Activated CD4-positive, alpha-beta T cell treated with anti-CD3 and anti-CD28 coated beads, Interleukin-2, amount 50 U/mL, for 16 hours (primary cell): ENCODE measurements at places on chromosomes 6 and 20.

- DNase-seq: peak; percentile 64
Measured at GRCh38 chr20:48478370-48478769, 349.4 kb downstream of the PREX1 start.

- DNase-seq: peak; percentile 30
Measured at GRCh38 chr6:6583836-6584235, 4.7 kb upstream of the LY86 start.

DNA sequence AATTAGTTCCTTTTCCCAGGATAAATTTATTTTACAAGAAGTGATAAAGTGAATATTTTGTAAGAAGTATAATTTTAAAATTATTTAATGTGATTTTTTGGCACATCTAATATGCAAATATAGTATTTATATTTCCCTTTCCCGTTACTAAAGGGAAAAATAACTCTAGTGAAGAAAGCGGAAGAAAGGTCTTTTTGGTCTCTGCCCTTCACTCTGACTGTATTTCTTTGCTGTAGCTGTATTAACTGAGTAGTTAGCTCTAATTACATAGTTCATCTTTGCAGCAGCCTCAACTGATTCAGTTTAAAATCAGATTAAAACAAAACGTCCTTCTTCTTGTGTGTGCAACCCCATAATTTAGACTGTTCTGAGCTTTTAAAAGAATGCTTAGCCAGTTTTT lies 57.4 kb upstream of the RNF144B start:
- DNase-seq: no peak

- no peak for DNase-seq
Measured at GRCh38 chr6:16540804-16541752, 220.2 kb downstream of the ATXN1 start.

GRCh38 chr6:115896538-115897129 lies 164.1 kb downstream of the FRK start:
- peak; percentile 33 for DNase-seq

- DNase-seq: no peak
Measured at GRCh38 chr20:9228774-9229450, 160.0 kb downstream of the PLCB4 start.

DNA sequence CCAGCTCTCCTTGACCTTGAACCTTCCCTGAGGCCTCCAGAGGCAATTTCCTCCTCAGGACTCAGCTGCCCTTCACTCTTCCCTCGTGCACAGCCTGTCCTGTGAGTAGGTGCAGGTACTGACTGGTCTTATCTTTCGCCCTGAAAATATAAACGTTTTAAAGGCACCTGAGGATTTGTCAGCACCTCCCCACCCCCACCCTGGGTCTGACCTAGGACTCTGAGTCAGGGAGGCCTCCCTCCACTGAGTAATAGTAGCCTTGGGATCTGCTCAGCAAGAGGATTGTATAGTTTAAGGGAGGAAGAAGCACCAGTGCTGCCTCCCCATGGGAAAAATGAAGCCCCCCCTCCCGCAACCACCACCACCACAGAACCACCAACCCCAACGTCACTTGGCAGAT lies 54.6 kb downstream of the PPARD start:
- DNase-seq: no peak

DNA sequence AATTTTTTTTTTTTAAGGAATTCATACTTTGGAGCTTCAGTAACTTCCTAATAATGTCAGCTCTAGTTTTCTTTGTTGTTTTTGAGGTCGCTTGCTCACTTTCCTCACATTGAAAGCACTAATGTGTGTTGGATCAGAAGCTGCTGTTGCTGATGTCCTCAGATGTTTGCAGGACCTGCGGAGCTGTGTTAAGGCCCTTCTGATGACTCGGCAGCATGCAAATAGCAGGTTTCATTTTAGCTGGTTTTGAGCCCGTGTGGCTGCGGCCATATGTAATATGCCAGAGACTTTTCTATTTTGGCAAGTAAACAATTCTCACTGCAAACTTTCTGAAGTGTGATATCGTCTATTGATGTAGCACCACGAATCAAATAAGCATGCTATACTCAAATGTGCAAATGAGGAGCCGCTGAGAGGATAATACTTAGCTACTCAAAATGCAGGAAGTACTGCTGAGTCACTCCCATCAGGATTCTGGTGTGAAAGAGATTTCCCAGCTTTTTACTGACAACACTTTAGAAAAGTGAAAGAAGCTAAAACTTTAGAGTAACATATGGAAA lies 187.8 kb downstream of the SASH1 start:
- peak; percentile 24 for DNase-seq

GRCh38 chr6:127818149-127818548 lies 82.7 kb downstream of the THEMIS start:
- DNase-seq: no peak

- no peak for DNase-seq
Measured at GRCh38 chr6:139940741-139941729, 566.6 kb upstream of the CITED2 start.

- DNase-seq: no peak
Measured at GRCh38 chr6:121691126-121691551, 255.7 kb downstream of the GJA1 start.

DNA sequence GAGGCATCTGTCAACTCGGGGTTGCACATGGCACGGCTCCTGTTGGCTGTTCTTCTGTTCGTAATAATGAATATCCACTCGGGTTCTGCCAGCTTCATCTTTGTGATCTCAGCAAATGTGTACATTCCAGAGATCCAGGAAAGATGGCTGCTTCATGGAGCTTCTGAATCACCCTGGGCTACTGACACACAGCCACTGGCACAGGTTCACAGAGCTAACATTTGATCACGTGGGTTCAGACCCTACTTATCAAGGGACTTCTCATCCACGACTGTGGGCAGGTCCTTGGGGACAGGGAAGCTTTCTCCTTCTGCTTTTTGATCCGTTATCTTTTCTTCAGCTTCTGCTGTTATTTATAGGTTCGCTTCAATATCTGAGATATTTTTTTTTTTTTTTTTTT lies 18.1 kb downstream of the PPP1R3G start:
- no peak for DNase-seq

DNA sequence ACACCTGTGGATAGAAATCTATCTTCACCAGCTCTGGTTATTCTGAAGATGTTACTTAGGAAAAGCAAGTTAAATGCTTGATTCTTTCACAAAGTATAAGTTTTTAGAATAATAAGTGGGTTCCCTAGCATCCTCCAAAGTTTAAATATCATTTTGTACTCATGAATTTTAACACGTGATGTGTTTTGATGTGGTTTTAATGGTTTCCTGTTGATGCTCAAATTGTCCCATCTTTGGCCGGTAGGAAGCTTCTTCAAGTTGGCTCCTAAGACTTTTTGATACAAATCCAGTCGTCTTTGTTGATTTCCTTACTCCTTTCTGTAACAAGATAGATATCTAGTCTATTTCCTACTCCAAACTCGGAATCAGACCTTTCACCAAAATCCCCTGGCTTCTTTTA lies 94.5 kb upstream of the STXBP5 start:
- no peak for DNase-seq

DNA sequence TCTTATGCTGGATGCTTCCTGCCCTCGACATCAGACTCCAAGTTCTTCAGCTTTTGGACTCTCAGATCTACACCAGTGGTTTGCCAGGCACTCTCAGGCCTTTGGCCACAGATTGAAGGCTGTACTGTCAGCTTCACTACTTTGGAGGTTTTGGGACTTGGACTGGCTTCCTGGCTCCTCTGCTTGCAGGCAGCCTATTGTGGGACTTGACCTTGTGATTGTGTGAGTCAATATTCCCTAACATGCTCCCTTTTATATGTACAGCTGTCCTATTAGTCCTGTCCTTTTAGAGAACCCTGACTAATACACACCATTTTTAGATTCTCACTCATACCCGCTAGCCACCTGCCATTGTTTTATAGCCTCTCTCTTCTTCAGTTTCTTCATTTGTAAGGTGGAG lies 382.1 kb upstream of the TSHZ2 start:
- no peak for DNase-seq

GRCh38 chr6:21873562-21873961 lies 280.0 kb downstream of the SOX4 start:
- no peak for DNase-seq

DNA sequence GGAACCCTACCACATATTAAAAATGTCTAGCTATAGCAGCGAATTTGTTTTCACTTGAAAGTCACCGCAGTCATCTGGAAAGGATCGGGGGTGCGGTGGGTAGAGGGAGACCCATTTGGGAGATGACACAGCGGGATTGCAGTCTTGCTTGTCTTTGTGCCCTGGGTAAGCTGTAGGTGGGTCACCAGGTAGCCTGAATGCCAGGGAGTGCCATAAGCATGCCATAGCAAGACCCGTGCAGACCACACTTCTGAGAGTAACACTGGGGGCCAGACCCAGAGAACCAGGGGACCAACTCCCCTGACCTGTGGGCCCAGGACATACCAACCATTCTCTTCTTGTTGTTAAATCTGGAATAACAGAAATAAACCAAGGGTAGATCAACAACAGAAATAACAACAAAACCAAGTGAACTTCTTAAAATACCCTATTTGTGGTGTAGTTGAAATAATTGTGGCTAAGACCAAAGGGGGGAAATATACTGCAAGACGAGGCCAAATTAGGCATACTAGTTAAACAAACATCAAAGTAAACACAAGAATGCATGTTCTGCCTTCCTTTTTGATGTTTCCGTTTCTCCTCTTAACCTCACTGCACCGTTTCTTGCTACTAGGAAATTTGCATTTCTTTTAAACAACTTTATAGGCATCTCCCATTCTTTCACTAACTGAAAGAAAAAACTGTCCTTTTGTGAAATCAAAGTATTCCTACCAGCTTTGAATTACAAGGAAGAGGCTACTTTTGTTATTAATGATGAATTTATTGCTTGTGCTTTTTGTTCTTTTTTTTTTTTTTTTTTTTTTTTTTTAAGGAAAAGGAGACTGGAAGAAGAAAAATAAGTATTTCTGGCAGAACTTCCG lies 128.2 kb downstream of the SASH1 start:
- no peak for DNase-seq

DNA sequence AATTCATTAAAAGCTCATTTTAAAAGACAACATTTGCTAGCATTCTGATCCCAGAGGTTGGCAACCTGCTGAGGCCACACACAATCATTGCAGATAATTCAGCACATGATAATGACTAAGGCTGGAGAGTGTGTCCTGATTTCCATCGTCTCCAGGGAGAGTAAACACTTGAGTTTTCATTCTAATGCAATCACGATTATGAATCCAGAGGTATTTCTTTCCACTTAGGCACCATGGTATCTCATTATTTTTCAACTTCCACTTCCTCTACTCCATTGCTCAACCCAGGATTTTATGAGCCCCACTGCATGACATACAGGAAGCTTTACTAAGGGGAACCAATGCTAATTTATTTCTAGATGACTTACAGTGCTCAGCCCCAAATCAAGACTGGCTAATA lies 273.8 kb upstream of the AGPAT4 start:
- no peak for DNase-seq

DNA sequence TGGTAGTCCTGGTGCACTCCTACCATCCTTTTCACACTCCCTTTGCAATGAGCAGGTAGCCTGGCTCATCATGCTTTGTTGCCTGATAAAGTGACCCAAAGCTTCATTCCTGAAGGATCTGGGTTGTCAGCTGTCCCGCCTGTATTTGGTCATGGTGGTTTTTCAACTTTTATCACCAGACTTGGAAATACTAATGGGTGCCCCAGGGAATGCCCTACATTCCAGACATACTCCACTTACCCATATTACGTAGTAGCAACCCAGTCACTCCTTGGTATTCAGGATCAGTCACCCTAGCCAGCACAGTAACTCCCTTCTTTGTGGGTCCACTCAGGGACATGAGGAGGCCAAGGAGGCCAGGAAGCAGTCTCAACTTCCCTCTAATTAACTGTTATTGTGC lies 199.2 kb downstream of the MAFB start:
- no peak for DNase-seq

GRCh38 chr6:135496800-135497411 lies 634 bp downstream of the AHI1 start:
- DNase-seq: no peak

GRCh38 chr20:37256286-37256685 lies 5.3 kb downstream of the GHRH start:
- no peak for DNase-seq

DNA sequence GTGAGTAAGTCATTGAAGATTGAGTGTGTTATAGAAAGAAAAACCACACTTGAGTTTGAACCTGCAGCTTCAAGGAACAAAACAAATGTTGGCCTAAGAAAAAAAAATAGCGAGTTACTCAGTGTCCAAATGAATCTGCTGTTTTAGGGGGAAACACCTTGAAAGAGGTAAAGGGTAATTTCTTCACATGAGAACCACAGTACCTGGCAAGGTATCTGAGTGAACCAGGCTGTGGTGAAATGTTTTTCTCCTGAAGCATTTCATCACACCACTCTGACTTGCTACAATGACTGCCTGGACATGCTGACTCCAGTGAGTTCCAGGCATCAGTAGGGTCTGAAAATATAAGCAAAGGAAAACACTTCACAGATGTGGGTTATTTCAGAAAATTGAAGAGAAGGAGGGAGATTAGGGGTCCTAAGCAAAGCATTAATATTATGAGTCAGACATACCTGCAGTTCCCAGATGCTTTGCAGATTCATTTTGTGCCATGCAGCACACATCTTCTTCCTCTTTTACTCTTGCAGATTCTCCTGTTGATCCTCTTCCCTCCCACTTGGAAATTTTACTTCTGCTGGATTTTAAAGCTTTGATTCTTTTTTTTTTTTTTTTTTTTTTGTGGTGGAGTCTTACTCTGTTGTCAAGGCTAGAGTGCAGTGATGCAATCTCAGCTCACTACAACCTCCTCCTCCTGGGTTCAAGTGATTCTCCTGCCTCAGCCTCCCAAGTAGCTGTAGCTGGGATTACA lies 206.2 kb upstream of the SGK1 start:
- no peak for DNase-seq

- no peak for DNase-seq
Measured at GRCh38 chr20:25030649-25031207, 27.2 kb downstream of the ACSS1 start.

DNA sequence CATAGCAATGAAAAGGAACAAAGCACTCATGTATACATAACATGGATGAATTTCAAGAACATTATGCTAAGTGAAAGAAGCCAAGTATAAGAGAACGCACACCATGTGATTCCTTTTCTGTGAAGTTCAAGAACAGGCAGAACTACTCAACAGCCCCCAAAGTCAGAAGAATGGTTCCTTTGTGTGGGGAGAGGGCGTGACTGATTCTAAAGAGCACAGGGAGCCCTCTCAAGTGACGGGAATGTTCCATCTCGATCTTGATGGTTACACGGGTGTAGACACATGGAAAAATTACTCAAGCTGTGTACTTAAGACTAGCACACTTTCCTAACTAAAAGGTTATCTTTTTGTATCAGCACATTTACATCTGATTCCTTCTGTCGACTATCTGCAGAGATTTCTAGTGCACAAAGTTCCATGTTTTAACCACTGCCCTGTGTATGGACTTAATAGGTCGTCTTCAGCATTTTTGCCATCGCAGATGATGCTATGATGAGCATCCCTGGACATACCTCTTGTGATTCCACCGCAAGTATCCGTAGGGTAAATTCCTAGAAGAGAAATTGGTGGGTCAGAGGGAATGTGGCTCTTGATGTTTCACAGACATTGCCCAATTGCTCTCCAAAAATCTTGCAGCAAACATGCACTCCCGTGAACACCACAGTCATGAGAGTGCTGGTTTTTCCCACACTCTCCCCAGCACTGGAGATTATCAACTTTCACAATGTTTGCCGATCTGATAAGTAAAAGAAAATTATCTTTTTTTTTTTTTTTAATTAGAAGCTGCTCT lies 279.3 kb downstream of the BMP7 start:
- DNase-seq: no peak
